ENCODE measurements at places on chromosomes 6 and 20.
A peak's percentile ranks its signal among the peaks of the same experiment; 100 is the strongest.

- no peak for DNase-seq
Observed at GRCh38 chr6:104940238-104940892, 16.5 kb upstream of the LIN28B start.

GRCh38 chr6:36136034-36136433 lies 5.7 kb downstream of the MAPK13 start:
- DNase-seq = no peak

GRCh38 chr20:58719258-58719657 lies 26.7 kb downstream of the NPEPL1 start:
- DNase-seq = no peak

GRCh38 chr6:68778356-68779020 lies 143.4 kb downstream of the ADGRB3 start:
- DNase-seq = peak; percentile 43

DNA sequence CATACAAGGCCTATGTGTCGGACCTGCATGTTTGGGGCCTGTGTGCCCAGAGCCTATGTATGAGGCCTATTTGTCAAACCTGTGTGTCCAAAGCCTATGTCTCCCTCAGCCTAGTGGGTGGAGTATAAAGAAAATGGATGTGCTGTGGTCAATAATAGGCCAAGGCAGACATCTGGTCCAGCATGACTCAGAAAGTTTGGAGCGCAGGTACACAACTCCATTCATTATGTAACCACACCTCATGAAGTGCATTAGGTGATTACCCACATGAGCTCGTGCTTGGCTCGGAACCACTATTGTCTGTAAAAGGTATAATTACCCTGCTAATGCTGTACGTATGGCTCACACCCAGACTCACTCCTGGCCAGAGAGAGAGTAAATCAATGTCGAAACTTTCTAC lies 302.4 kb upstream of the POU3F2 start:
- DNase-seq = no peak

- DNase-seq = no peak
Observed at GRCh38 chr6:117290173-117290846, 25.0 kb downstream of the VGLL2 start.

GRCh38 chr6:47059216-47059885 lies 17.2 kb upstream of the ADGRF1 start:
- DNase-seq = no peak

GRCh38 chr6:142387997-142388815 lies 86.4 kb downstream of the ADGRG6 start:
- no peak for DNase-seq

- no peak for DNase-seq
Observed at GRCh38 chr20:4449957-4450715, 271.6 kb upstream of the PRND start.

DNA sequence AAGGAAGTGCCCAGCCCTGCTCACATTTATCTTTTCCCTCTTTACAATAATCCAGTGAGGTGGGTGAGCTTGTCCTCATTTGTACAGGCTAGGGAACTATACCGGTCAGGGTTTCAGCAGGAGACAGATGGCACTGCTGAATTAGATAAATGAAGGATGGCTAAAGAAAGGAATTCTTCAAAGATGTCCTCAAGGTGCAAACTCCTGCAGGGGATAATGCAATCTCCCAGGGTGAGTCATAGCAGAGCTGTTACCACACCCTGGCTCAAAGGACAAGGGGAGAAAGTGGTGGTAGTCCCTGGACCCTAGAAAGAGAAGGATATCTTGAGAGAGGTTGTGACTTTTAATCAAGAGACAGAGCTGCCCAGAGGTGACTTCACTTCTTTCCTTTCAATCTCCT lies 66.7 kb downstream of the RFPL4B start:
- DNase-seq = no peak

GRCh38 chr6:18155150-18155863 lies at the start of gene KDM1B:
KDM1B (plus strand) TSS chr6:18155422; CDS start chr6:18159896, 4,474 bp downstream.
- DNase-seq = peak; percentile 96

- no peak for DNase-seq
Observed at GRCh38 chr6:1797801-1798200, 188.1 kb downstream of the FOXC1 start.

- DNase-seq = no peak
Observed at GRCh38 chr6:126033696-126034095, 47.4 kb downstream of the TRMT11 start.

DNA sequence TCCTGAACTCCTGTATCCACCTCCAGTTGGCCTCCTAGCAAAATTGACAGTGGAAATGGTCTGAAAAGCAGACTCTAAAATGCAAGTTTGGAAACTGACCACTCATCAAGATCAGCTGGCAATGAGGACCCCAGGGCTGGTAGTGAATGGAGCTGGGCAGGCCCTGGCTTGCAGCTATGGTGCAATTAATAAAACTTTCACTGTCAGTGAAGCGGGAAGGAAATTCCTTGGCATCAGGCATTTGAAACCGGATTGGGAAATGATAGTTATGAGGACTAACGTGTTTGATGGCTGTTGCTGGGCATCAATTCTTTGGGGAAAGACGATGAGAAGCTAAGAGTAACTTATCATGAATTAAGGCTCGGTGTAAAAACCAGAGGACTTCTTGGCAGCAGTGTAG lies 19.1 kb downstream of the SIRPB1 start:
- DNase-seq = no peak

GRCh38 chr20:13610184-13610583 lies 28.5 kb downstream of the TASP1 start:
- peak; percentile 9 for DNase-seq

GRCh38 chr6:86934365-86934764 lies 3.0 kb upstream of the HTR1E start:
- no peak for DNase-seq

DNA sequence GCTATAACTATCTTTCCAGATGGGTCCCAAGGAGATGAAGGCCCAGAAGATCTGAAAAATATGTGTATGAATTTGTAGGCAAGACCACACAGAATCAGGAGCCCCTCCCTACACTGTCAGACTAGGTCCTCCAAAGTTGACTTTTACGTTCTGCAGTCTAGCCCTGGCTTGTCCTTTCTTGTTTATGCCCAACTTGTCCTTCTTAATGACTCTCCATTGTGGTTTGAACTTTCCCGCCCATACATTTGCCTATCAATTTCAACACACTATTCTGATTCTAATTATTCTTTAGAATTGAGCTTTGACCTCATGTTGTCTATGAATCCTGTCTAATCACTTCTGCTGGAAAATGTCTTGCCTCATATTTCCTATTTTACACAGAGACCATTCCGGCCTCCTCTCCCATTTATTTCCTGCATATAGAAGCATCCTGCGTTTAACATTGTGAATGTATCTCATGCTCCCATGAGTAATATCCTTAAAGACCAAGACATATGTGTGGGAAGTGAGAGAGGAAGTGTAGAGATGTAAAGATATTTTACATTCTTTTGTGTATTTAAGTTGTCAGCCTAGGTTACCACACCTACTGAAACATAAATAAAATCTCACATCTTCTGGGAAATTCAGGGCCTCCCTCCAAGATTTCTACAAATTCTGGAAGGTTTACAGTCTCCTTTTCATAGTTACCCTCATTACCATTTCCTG lies 348.3 kb downstream of the BCKDHB start:
- DNase-seq = no peak

GRCh38 chr6:170404036-170404435 lies 97.5 kb downstream of the FAM120B start:
- DNase-seq = no peak

DNA sequence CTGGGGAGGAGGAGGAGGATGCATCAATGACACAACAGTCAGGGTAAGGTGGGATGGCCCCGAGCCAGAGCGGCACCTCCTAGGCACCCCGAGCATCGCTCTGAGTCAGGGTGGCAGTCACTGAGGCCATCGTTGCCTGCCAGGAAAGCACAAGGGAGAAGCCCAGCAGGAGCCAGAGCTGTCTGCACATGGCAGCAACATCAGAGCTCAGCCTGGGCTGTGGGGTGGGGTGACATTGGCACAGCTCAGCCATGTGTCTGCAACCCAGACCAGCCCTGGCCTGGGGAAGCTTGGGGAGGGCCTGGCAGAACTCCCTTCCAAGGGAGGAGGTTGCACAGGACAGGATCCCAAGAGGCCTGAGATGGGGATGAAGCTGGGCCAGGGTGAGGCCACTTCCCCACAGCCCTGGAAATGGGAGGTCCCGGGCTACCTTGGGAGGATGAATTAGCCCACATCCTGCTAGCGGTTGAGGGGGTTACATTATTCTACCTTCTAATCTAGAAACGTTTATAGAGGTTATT lies 255.6 kb downstream of the MAFB start:
- no peak for DNase-seq

- DNase-seq = no peak
Observed at GRCh38 chr6:30265181-30265580, 52.0 kb upstream of the TRIM26 start.

- peak; percentile 18 for DNase-seq
Observed at GRCh38 chr6:139474145-139475108, 100.0 kb upstream of the CITED2 start.

- no peak for DNase-seq
Observed at GRCh38 chr6:157094038-157094437, 229.3 kb downstream of the TMEM242 start.

- no peak for DNase-seq
Observed at GRCh38 chr20:30167540-30167939, 1089.9 kb upstream of the DEFB115 start.

DNA sequence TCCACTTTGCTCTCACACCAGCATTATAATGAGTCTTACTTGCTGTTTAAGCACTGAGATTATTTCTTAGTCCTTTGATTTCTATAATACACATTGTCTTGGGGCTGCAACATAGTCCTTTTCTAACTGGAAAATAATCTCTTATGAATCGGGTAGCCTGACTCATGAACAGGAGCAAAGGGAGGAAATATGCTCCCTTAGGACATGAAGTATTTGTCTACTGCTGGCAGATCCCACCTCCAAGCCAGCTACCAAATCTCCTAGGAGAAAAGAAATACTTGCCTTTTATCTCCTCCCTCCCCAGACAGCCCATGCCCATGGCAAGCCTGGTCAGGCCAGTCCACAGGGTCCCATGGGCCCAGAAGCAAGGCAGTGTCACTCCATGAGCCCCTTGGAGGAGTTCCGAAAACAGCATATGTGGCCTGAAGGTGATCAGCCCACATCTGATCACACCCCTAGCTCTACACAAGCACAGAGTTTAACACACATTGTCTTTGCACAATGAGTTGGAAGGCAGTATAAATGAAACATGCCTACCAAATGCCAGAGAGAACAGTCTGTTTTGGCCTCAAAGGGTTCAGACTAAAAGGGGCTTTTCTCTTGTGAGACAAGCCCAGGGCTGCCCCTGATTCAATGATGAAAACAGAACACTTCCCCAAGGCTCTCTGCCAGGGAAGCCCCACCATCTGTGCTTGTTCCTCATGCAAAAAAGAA lies 37.1 kb upstream of the SLC4A11 start:
- DNase-seq = no peak

- no peak for DNase-seq
Observed at GRCh38 chr6:134719911-134720310, 230.0 kb downstream of the ALDH8A1 start.

DNA sequence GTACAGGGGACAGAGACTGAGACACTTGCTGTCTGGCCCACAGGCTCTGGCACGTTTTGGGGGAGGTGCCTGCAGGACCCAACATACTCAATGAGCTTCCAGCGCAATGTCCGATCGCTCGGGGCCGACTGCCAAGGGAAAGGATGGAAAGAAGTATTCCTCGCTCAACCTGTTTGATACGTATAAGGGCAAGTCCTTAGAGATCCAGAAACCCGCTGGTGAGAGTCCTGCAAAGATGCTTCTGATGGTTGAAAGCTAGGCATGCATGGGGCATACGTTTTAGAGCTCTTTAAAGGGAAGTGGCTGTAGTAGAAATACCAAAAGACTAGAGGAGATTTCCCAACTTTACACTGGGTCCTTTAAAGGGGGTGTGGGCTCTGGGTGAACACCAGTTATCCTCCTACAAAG lies 2.2 kb downstream of the PRRC2A start:
- DNase-seq = no peak

DNA sequence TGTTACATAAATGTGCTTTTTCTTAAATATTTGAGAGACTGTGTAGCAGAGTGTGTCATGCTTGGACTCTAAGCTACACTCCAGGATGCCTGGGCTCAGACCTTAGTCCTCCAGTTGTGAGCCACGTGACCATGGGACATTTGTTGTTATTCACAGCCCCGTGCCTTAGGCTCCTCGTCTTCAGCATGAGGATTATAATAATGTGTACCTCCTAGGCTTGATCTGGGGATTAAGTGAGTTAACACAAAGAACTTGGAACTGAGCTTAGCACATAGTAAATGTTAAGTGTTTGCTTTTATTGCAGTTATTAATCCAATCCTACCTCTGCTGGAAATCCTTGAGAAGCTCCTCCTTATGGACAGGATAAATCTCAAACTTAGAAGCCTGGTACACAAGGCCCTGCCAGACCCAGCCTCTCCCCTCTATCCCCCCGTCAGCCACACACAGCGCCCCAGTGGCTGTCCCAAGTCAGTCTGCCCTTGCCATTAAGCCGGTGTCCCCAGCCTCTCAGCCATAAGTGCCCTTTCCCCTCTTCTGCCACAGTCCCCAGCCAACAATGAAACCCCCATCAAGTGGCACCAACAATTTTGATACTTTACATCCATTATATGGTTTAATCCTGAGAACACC lies 177.5 kb downstream of the TMEM242 start:
- DNase-seq = no peak

DNA sequence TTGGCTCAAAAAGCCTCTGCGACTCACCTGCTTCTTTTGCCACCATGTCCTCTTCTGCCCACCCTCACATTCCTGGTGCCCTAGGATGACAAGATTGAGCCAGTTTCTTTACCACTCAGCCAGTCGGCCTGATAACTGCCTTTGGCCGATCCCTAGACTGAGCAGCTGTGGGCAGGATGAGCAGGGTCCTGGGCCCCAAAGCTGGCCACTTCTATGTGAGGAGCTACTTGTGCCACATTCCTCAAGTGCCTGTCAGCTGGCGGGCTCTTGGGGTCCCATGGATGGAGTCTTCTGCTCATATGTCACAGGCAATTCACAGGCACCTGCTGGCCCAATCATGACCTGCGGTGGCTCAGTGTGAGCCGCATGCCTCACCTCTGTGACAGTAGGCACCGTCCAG lies 16.5 kb downstream of the DYNLRB1 start:
- no peak for DNase-seq

GRCh38 chr6:28543651-28544610 lies 18.2 kb downstream of the GPX5 start:
- no peak for DNase-seq

DNA sequence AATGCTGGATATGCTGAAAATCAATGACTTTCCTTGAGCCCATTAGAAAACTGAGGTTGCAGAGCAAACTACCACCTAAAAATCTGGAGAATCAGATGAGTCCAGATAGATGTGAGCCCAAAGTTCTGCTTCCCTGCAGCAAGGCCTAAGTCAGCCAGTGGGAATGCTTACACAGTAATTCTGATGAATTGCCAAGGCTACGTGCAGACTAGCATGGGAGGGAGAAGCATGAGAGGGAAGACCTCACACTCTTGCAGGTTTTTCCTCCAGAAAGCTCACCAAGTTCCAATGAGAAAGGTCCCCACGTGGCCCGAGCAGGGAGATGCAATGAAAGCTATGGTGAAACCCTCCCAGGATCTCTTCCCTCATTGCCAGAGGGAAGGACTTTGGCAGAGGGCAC lies 104.8 kb upstream of the SIRPA start:
- DNase-seq = no peak

DNA sequence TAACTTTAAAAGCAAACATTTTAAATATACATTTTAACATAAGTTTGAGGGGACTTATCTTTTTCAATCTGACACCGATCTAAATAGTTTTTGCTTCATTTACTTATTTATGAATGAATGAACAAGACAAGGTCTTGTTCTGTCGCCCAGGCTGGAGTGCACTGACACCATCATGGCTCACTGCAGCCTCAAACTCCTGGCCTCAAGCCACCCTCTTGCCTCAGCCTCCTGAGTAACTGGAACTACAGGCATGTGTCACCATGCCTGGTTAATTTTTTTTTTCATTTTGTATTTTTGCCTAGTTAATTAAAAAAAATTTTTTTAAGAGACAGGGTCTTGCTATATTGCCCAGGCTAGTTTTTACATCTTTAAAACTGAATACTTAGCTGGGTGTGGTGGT lies 25.4 kb downstream of the FBXO9 start:
- DNase-seq = no peak

All from SHP77 (cell line).